Left ventricle myocardium superior (tissue), 1 donor: ENCODE measurements at places on chromosomes 4 and X. TPM values are rescaled to one million over a fixed set of nuclear protein-coding genes. Genes with fewer than 3 reads are reported as not detected.

- no peak for DNase-seq
Observed at GRCh38 chr4:94498502-94498901, 46.8 kb downstream of the PDLIM5 start.

DNA sequence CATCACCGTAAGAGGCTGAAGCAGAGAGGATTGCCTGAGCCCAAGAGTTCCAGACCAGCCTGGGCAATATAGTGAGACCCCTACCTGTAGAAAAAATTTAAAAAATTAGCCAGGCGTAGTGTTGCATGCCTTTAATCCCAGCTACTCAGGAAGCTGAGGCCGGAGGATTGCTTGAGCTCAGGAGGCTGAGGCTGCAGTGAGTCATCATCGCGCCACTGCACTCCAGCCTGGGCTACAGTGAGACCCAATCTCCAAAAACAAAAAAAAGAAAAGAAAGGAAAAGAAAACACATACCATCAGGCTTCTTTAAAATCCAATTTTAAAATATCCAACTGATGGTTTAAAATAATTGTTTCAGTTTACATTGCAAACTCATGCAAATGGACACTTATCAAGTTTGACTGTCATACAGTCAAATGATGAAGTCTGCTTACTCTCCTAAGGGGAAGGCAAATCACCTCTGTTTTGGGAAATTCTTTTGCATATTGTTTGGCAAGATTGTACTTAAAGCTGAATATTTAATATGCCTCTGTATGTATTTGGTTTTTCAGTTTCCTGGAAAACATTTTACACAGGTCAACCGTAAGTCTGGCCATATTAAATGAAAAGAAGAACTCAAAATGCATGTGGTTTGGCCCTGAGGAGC lies 23.7 kb upstream of the TENM3 start:
- DNase-seq: no peak

The RAB9B gene
- total RNA-seq: 25.1 TPM

GRCh38 chr4:182286035-182286434 lies 42.8 kb downstream of the TENM3 start:
- no peak for DNase-seq

- no peak for DNase-seq
Observed at GRCh38 chr4:21366312-21366711, 582.3 kb downstream of the KCNIP4 start.

The FTSJ1 gene
- 15.1 TPM for total RNA-seq

- DNase-seq: no peak
Observed at GRCh38 chrX:363621-364375, 22.9 kb downstream of the PPP2R3B start.

The UGT2A1 gene
- not detected for total RNA-seq

The VCX3A gene
- total RNA-seq: not detected
